CD8-positive, alpha-beta memory T cell (primary cell): ENCODE measurements at places on chromosomes 7 and 10. TPM values are rescaled to one million over a fixed set of nuclear protein-coding genes. Genes with fewer than 3 reads are reported as not detected.

DNA sequence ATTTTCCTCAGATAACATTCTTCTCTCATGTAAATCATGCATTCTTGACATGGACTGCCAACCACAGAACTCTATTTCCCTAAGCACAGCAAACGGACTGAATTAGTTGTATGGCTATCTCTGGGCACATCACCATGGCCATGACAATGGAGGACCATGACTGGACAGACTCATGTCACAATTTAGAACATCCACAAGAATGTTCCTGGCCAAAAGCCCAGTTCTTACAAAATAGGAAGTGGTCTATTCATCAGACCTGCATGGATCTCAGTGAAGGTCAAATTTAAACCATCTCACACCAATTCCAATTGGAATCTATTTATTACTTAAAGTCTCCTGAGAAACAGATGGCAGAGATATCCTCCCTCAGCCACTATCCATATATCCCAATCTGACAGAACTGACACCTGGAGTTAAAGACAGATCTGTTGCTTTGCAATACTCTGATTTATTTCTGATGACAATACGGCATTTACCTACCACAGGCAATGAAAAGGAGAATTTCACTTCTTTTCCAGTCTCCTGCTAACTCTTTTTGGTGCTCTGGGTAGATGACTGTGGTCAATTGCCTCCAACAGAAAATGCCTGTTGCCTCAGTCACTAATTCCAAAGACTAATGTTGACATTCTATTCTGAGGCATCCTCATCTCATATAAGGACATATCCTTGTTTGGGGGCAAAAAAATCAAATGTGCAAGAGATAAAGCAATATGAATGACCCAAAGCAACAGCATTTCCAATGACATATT, 254.8 kb downstream of the HTR7 start:
- no peaks in the 10 kb centered on the region for H3K4me1 ChIP-seq
- DNase-seq: no peak
- no peak overlapping the region for H3K4me3 ChIP-seq
- H3K36me3 ChIP-seq: no peaks in the 10 kb centered on the region
- H3K27me3 ChIP-seq: no peaks in the 10 kb centered on the region

GRCh38 chr7:475951-476441, 43.6 kb downstream of the PDGFA start:
- no peaks in the 10 kb centered on the region for H3K27me3 ChIP-seq
- H3K27ac ChIP-seq: no peak overlapping the region
- H3K36me3 ChIP-seq: no peaks in the 10 kb centered on the region
- H3K4me3 ChIP-seq: no peak overlapping the region
- peaks cover 11% of the 10 kb centered on the region for H3K4me1 ChIP-seq

DNA sequence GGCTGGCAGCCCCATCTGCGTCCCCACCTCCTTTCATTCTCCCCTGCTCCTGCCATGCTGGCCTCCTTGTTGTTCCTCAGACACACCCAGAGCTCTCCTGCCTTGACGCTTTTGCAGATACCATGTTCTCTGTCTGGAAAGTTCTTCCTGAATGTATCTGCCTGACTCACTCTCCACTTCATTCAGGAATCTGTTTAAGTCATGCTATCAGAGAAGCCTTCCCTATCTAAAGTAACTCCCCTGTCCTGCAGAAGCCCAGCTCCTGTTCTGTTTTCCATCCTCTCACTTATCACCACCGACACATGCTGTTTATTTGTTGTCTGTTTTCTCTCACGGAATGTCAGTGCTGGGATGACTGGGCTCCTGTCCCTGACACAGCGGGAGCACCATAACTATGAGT, 82.0 kb downstream of the AFAP1L2 start:
- H3K27me3 ChIP-seq: no peaks in the 10 kb centered on the region
- no peaks in the 10 kb centered on the region for H3K36me3 ChIP-seq
- H3K4me3 ChIP-seq: no peak overlapping the region
- no peak for DNase-seq
- H3K27ac ChIP-seq: no peak overlapping the region

ITIH5 gene
- not detected for total RNA-seq

DNA sequence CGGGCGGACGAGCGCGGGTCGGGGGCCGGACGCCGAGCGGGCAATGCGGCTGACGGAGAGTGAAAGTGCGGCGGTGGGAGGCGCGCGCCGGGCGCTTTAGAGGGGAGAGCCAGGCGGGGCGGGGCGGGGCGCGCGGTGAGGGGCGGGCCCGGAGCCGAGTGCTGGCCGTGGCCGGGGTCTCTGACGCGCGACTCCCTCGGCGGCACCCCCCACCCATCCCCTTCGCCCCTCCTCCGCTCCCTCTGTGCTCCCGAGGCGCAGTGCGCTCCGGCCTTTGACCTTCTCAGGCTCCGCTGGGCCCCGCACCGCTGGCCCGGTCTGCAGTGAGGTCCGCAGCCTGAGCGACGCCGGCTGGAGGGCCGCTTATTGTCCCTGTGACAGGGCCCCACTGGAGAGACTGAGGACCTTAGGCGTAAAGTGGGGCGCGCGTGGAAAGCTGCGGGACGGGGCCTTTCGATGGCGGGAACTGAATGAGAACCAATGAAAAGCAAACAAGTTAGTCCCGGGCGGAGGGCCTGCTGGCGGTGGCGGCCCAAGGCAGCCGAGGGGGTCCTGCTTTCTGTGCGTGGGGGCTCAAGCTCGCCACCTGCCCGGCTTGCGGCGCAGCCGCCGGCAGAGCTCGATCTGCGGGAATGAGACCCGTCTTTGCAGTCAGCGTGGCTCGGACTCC, at the start of gene CXCL12:
Gene CXCL12, minus strand, starts transcription at position 72 of the 670 bp plus-strand sequence. CDS start 92 bp downstream, outside the sequence.
- no peak within 1 kb of the TSS for H3K27ac ChIP-seq
- H3K27me3 ChIP-seq: peaks cover 3% of the 10 kb centered on the region
- H3K4me1 ChIP-seq: no peaks in the 10 kb centered on the region
- no peak within 1 kb of the TSS for H3K4me3 ChIP-seq
